ENCODE measurements at places on chromosomes 2 and 18.
A peak's percentile ranks its signal among the peaks of the same experiment; 100 is the strongest.

DNA sequence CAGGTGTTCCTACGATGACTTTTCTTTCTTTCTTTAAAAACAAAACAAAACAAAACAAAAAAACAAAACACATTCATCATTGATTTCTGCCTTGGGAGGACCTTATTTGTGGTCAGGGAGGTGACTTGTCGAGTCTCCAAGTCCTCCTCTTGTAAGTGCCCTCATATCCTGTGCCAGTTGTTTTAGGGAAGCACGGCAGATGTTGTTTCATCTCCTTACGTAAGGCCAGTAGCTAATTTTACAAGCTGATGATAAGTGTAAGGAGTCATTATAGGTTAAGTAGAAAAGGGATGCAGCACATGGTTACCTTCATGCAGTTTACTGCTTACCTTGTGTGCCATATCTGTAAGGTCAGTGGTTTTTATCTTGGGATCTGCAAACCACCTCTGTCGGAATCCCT, 52.2 kb downstream of the MRPS9 start:
- DNase-seq: no peak
- H3K27me3 ChIP-seq: no peaks in the 10 kb centered on the region
- no peak overlapping the region for H3K4me3 ChIP-seq
- no peak overlapping the region for H3K27ac ChIP-seq

DNA sequence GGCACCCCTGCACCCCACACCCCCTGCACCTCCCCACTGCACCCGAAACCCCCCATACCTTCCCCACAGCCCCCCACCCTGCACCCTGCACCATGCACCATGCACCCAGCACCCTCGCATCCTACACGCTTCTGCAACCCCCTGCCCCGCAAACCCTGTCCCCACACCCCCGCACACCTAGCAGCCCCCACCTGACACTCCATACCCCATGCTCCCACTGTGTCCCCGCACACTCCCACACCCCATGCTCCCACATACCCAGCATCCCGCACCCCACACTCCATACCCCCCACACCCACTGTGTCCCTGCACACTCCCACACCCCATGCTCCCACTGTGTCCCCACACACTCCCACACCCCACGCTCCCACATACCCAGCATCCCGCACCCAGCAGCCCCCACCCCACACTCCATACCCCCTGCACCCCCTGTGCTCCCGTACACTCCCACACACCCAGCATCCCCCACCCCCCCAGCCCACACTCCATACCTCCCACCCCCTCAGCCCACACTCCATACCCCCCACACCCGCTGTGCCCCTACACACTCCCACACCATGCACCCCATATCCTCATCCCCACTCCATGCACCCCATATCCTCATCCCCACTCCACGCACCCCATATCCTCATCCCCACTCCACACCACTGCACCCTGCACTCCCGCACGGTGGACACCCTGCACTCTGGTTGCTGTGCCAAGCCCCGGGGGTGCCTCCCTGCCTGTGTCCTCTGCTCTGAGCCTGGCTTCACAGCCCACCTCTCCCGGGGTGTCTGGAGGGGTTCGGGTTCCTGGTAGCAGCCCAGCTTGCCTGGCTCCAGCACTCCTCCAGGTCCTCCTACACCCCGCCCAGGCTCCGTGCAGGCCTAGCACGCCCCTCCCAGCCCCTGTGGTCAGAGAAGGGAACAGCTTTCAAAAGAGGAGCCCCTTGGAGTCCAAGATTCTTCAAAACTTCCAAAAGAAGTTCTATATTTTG, 93.9 kb upstream of the CTDP1 start:
- no peak overlapping the region for H3K27ac ChIP-seq
- DNase-seq: no peak
- H3K27me3 ChIP-seq: no peaks in the 10 kb centered on the region
- H3K36me3 ChIP-seq: no peaks in the 10 kb centered on the region
- peaks cover 20% of the 10 kb centered on the region for H3K4me1 ChIP-seq
- H3K4me3 ChIP-seq: no peak overlapping the region

- H3K4me1 ChIP-seq: no peaks in the 10 kb centered on the region
- no peak for DNase-seq
Measured at GRCh38 chr18:78554944-78555608, 424.5 kb upstream of the SALL3 start.

- no peaks in the 10 kb centered on the region for H3K27me3 ChIP-seq
- no peaks in the 10 kb centered on the region for H3K4me1 ChIP-seq
- H3K27ac ChIP-seq: no peak overlapping the region
Measured at GRCh38 chr18:57921708-57922107, 118.6 kb upstream of the ATP8B1 start.

- no peaks in the 10 kb centered on the region for H3K36me3 ChIP-seq
- no peak for DNase-seq
- H3K4me3 ChIP-seq: no peak overlapping the region
- peaks cover 6% of the 10 kb centered on the region for H3K27me3 ChIP-seq
- H3K27ac ChIP-seq: no peak overlapping the region
Measured at GRCh38 chr2:234789556-234790325, 162.1 kb upstream of the SH3BP4 start.

DNA sequence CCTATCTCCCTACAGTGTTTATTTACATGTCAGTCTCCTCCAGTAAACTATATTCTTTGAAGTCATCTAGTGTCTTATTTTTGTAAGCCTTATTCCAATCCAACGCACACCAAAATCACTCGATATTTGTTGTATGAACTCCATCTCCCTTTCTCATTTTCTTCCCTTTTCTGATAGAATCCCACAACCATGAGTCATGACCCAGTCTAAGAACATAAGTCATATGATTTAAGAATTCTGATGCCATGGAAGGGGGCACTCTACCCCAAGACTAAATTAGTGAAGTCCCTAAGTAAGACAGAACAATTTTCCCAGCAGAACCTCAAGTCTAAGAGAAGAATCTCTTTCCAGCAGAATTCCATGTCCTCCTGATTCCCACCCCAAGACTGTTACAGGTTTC, 5.4 kb downstream of the CHMP3 start:
- H3K4me1 ChIP-seq: peaks cover 7% of the 10 kb centered on the region
- no peaks in the 10 kb centered on the region for H3K27me3 ChIP-seq
- no peak overlapping the region for H3K27ac ChIP-seq
- no peak overlapping the region for H3K4me3 ChIP-seq
- H3K36me3 ChIP-seq: no peaks in the 10 kb centered on the region
- no peak for DNase-seq

DNA sequence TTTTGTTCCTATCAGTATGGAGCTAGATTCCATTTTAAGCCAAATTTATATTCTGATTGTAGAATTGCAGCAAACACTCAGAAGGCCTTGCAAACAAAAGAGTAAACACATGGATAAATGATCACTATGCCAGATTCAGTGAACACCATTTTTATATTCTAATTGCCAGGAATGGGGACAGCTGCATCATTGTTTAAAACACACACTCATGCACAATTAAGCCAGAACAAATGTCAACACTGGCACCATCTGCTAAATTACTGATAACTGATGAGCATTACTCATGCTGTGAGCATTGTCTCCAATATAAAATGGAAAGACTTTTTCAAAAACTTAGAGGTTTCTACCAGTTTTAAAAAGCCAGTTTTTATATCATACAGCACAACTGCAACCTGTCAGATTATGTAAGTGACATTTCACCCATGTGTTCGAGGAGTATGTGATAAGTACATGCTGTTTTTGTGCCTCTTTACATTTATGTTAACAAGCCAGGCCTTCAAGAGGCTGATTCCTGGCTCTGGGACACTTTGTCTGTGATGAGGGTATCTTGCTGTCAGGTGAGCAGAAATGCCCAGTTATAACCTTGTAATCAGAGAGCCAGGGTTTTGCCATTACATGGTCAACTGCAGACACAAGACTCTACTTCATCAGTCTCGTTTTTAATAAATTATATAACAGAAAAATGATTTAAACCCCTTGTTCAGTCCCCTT, 4.4 kb upstream of the ST8SIA5 start:
- no peaks in the 10 kb centered on the region for H3K36me3 ChIP-seq
- no peak overlapping the region for H3K4me3 ChIP-seq
- no peak overlapping the region for H3K27ac ChIP-seq
- peaks cover 65% of the 10 kb centered on the region for H3K27me3 ChIP-seq
- no peak for DNase-seq

GRCh38 chr18:49139766-49140165, 189.0 kb upstream of the SMAD7 start:
- H3K27ac ChIP-seq: peak overlapping the region; percentile 4
- peaks cover 41% of the 10 kb centered on the region for H3K4me1 ChIP-seq
- peaks cover 12% of the 10 kb centered on the region for H3K27me3 ChIP-seq
- no peaks in the 10 kb centered on the region for H3K36me3 ChIP-seq
- peak overlapping the region; percentile 6 for H3K4me3 ChIP-seq
- peak; percentile 59 for DNase-seq

- H3K4me1 ChIP-seq: no peaks in the 10 kb centered on the region
- no peaks in the 10 kb centered on the region for H3K36me3 ChIP-seq
- H3K27me3 ChIP-seq: no peaks in the 10 kb centered on the region
Measured at GRCh38 chr2:129396980-129397599, 582.4 kb upstream of the RAB6C start.

- H3K4me1 ChIP-seq: peaks cover 19% of the 10 kb centered on the region
- H3K4me3 ChIP-seq: no peak overlapping the region
- no peak overlapping the region for H3K27ac ChIP-seq
- no peaks in the 10 kb centered on the region for H3K27me3 ChIP-seq
- H3K36me3 ChIP-seq: no peaks in the 10 kb centered on the region
Measured at GRCh38 chr2:216930716-216931115, 70.9 kb upstream of the TNP1 start.

- H3K36me3 ChIP-seq: no peaks in the 10 kb centered on the region
- H3K4me3 ChIP-seq: no peak overlapping the region
- no peak overlapping the region for H3K27ac ChIP-seq
- peaks cover under 1% of the 10 kb centered on the region for H3K4me1 ChIP-seq
Measured at GRCh38 chr2:49105506-49105905, 48.8 kb downstream of the FSHR start.

DNA sequence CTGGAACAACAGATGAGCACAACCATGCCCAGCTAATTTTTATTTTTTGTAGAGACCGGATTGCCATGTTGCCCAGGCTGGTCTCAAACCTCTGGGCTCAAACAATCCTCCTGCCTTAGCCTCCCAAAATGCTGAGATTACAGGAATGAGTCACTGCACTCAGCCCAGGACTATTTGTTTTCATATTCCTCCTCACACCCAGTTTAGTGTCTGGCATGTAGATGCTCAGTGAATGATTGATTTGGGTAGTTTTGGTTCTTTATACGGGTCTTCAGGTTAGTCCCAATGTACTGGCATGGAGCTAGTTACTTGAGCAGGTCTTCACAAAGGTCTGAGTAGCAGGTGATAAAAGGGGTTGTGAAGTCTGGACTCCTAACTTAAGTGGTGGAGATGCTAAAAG, 6.2 kb downstream of the EIF2B4 start:
- no peaks in the 10 kb centered on the region for H3K27me3 ChIP-seq
- no peak overlapping the region for H3K4me3 ChIP-seq
- no peak for DNase-seq
- H3K36me3 ChIP-seq: peaks cover 4% of the 10 kb centered on the region

- no peak overlapping the region for H3K4me3 ChIP-seq
- DNase-seq: no peak
- H3K36me3 ChIP-seq: no peaks in the 10 kb centered on the region
- H3K4me1 ChIP-seq: no peaks in the 10 kb centered on the region
- no peaks in the 10 kb centered on the region for H3K27me3 ChIP-seq
- H3K27ac ChIP-seq: no peak overlapping the region
Measured at GRCh38 chr18:5518179-5518770, 25.5 kb downstream of the EPB41L3 start.

DNA sequence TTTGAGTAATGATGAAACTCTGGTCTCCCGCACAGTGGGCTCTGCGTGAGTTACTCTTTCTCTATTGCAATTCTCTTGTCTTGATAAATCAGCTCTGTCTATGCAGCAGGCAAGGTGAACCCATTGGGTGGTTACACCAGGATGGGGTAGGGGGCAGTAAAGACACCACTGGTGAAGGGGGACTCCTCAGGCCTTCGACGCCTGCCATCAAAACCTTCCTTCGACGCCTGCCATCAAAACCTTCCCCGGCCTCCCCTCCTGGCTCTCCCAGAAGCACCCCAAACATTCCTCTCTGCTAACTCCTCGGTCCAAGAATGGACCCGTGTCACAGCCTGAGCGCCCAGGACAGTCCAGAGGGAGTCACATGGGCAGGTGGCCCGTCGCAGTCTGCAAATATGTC, 4.8 kb upstream of the STARD7 start:
- H3K36me3 ChIP-seq: no peaks in the 10 kb centered on the region
- H3K4me1 ChIP-seq: no peaks in the 10 kb centered on the region
- no peaks in the 10 kb centered on the region for H3K27me3 ChIP-seq

DNA sequence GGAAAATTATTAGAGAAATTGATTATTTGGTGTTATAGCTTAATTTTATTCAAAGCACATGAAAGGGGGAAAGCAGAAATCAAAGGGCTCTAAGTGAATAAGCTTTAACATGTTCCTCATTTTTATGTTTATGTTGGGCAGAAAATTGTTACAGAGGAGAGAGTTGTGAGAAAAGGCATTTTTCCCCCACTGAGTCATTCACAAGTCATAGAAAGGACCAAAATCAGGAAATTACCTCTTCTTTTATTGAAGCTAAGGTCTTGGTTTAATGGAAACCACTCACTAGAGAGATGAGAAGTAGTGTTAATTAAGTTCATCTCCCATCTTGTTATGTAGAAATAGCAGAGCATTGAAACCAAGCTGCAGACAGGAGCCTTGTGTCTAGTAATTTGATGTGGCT, 175.3 kb upstream of the THUMPD2 start:
- DNase-seq: no peak
- H3K4me3 ChIP-seq: no peak overlapping the region
- no peaks in the 10 kb centered on the region for H3K27me3 ChIP-seq
- H3K4me1 ChIP-seq: no peaks in the 10 kb centered on the region
